CD4-positive, alpha-beta T cell (primary cell): ENCODE measurements at places on chromosomes 7 and 10. TPM values are rescaled to one million over a fixed set of nuclear protein-coding genes. Genes with fewer than 3 reads are reported as not detected.

GRCh38 chr7:147089608-147090007 lies 973.0 kb downstream of the CNTNAP2 start:
- DNase-seq: no peak

DNA sequence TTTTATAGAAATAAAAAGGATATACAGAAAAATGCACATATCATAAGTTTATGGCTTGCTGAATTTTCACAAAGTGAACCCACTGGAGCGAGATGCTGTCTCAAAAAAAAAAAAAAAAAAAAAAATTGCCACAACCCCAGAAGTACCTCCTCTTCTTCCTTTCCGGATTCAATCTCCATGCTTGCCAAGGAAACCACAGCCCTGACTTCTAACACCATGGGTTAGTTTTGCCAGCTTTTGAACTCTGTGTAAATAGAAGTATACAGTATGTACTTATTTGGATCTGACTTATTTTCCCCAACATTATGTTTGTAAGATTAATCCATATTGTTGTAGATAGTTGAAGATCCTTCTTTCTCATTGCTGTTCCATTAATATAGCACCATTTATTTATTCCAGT lies 40.0 kb downstream of the FANK1 start:
- no peak for DNase-seq

DNA sequence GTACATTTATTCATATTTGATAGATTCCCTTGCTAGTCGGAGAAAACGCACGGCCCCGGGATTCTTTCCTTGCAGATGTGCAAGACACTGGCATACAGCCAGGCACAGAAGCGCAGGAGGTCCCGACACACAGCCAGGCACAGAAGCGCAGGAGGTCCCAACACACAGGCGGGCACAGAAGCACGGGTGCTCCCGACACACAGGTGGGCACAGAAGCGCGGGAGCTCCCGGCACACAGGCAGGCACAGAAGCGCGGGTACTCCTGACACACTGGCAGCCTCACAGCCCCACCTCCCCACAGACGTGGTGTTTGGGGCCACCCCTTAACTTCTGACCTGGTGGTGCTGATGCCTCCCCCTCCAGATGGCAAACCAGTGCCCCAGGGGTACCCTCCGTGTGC lies 237.3 kb downstream of the ZMYND11 start:
- DNase-seq: no peak

DNA sequence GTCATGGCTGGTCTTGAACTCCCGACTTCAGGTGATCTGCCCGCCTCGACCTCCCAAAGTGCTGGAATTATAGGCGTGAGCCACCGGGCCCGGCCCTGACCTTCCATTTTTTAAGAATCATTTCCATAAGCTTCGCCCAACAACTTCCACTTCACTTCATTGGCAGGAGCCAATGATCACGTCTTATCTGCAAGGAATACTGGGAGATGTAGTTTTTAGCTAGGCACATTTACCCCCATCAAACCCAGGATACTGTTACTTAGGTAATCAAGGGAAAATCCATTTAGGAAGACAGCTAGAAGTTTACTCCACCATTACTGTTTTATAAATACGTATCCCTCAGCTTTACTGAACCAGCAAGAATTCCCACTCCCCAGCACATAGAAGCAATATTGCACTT lies 3.4 kb upstream of the CDK13 start:
- no peak for DNase-seq

GRCh38 chr10:28954211-28954610 lies 276.9 kb downstream of the BAMBI start:
- DNase-seq: no peak

DNA sequence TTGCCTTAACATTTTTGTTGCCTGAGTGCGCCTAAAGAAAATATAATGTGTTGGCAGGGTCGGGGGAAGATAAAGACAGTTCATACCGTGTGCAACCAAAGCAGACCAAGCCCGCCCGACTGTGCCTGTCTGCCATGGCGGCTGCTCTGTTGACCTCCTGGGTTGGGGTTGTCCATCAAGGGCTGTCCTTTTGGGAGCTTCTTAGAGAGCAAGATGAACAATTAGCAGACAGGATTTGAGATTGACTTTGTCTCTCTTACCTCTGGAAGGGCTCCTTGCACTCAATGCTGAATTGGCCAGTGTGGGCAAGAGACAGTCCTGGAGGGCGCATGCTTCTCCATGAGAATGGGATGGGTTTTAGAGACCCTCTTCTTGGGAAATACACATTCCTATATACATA lies 319.6 kb downstream of the GLRX3 start:
- DNase-seq: no peak

GRCh38 chr10:125035136-125035535 lies 93.2 kb downstream of the ZRANB1 start:
- DNase-seq: no peak

- peak; percentile 55 for DNase-seq
Measured at GRCh38 chr10:71359364-71360046, 37.2 kb upstream of the CDH23 start.

DNA sequence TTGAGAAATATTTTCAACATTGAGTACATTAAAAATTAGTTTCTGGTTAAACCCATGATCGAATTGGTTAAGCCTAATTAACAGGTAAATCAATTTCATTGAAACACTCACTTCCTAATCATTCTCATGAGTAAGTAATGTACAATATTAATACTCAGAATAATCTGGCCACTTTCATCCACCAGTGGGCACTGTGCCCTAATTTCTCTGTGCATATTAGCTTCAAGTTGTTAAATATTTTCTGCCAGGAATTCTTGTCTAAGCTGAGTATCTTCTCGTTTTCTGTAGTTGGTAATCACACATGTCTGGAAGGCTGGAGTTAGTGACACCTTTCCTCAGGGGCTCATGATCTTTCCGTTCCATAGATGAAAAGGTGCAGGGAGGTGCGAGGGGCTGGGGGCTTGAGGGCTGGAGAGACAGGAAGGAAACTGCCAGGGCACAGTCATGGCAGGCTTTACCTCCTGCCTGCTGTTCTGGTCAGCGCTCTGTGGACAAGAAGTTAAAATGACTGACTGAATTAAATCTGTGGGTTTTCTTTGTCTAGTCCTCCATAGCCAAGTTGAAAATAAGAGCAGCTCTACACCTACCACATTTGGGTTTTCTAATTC lies 71.9 kb downstream of the WIPF3 start:
- DNase-seq: peak; percentile 54

DNA sequence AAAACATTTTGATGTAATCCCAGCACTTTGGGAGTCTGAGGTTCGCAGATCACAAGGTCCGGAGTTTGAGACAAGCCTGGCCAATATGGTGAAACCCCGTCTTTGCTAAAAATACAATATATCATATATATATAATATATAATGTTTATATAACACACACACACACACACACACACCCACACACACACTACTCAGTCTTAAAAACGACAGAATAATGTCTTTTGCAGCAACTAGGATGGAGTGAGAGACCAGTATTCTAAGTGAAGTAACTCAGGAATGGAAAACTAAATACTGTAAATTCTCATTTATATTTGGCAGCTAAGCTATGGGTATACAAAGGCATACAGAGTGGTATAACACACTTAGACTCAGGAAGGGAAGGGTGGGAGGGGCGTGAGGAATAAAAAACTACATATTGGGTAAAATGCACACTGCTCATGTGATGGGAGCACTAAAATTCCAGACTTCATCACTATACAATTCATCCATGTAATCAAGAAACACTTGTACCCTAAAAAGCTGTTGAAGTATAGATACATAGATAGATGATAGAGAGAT lies 231.2 kb upstream of the SEMA3A start:
- DNase-seq: no peak

DNA sequence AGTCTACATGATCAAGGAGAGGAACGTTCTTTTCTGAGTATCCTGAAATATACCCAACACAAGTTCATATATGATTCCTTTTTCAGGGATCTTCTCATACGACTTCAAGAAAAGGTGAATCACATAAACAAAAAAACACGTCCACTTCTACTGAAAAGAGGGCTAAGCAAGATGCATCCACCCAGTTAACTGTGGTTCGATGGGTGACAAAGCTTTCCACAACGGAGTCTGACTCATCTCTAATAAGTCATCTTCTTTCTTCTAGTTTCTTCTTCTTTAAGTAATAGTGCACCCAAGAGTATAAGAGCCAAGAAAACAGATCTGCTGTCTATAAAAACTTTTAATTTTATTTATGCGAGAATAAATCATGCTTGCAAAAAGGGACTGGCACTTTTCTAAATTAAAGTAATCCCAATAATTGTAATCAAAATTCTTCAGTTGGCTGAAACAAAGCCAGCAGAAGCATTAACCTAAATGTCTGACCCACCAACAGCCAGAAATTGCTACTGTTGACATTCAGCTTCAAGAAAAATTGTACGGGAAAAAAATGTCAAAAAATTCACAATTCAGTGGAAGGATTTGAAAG lies 146.9 kb upstream of the ANK3 start:
- DNase-seq: no peak

DNA sequence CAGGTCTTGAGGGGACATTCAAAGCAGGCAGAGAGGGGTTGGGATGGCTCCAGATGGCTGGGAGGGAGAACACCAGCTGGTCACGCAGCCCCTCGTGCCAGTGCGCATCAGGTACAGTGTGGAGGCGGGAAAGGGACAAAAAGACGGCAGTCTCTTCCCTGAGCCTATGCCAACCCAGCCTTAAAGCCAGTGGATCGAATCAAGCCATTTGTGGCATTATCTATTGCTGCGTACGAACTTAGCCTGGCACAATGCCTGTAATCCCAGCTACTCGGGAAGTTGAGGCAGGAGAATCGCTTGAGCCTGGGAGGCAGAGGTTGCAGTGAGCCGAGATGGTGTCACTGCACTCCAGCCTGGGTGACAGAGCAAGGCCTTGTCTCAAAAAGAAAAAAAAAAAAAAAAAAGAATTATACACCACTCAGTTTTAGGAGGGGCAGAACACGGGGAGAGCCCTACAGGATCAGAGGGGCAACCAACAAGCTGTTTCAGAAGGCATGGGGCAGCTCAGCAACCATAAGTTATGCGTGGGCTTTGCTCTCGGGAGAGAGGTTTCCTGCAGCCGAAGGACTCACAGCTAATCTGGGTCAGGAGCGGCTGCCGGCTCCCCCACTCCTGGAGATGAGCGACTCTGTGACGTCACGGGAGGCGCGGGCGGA lies 356 bp upstream of the NDUFB2 start:
- peak; percentile 94 for DNase-seq

DNA sequence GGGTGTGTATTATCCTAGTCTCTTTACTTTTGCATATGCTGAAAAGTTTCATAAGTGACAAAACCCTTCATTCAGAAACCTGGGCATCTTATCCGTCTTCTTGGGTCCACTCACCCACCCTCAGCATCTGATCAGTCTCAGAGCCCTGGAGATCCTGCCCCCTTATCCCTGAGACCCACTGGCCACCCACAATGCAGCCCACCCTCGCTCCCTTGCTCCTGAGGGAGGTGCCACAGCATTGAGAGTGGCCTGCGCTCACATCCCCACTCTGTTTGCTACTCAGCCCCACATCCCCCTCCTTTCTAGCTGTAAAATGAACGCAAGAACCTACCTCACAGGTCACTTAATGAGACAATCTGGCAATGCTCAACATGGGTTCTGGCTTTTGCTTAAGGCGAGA lies 27.3 kb downstream of the PDIA4 start:
- no peak for DNase-seq

- DNase-seq: no peak
Measured at GRCh38 chr10:3053155-3053554, 14.2 kb upstream of the PFKP start.

- no peak for DNase-seq
Measured at GRCh38 chr10:22433875-22434274, 88.6 kb downstream of the SPAG6 start.

DNA sequence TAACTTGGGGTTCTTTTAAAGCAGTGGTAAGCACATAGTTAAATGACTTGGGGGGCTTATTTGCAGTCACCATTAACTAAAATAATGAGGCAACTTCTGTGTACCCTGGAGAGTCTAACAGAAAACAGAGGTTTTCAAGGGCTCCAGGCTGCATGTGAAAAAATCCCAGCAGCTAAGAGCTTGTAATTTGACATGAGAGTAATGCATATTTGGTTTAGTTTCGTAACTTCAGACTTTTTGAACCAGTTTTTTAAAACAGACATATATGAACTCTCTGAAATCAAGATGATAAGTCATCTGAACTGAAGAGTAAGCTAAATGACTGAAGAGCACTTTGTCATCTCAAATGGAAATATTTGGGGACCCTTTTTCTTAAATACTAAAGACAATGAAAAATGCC lies 40.2 kb upstream of the IFRD1 start:
- no peak for DNase-seq

GRCh38 chr7:13829231-13829630 lies 160.2 kb downstream of the ETV1 start:
- no peak for DNase-seq

DNA sequence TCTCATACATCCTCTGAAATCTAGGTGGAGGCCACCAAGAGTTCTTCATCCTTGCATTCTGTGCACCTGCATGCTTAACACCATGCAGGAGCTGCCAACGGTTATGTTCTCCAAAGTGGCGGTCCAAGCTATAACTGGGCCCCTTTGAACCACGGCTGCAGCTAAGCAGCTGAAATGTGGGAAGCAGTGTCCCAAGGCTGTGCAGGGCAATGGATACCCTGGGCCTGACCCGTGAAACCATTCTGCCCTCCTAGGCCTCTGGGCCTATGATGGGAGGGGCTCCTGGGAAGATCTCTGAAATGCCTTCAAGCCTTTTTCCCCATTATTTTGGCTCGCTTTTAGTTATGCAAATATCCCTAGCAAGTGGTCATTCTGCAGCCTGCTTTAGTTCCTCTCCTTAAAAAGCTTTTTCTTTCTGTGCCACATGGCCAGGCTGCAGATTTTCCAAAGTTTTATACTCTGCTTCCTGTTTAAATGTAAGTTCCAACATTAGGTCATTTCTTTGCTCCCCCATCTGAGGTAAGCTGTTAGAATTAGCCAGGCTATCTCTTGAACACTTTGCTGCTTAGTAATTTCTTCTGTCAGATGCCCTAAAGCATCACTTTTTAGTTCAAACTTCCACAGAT lies 7.7 kb upstream of the GTPBP4 start:
- no peak for DNase-seq

GRCh38 chr7:18425227-18425626 lies 70.3 kb upstream of the HDAC9 start:
- DNase-seq: no peak

DNA sequence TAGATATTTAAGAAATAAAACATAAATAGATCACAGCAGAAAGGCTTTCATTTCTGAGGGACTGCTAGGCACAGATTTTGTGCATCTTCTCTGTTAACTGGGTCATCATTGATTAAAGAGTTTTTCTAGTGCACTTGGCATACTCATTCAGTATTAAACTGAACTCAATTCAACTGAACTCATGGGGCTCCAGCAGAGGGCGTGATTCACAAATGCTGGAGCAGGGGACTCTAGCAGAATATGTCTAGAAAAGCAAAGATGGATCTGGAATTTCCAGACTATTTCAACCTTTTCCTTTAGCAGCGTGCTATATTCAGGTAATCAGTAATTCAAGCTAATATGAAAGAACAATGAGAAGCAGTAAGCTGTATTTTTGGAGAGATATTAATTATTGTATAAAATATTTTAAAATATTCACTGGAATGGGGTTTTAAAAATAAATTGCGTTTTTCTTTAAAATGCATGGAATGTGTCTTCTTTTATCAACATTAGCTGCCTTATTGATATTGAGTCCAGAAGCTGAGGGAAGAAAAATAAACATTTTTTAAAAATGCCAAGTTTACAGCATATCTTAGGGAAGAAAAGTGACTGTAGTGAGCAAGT lies 296.8 kb upstream of the CACNA2D1 start:
- DNase-seq: no peak

The HERC4 gene
- total RNA-seq: 46.0 TPM

The PLAU gene
- total RNA-seq: not detected

The PFKFB3 gene
- total RNA-seq: 145 TPM

The NKX6-2 gene
- not detected for total RNA-seq

The SPAM1 gene
- not detected for total RNA-seq
